ENCODE measurements at places on chromosomes 2 and 18. TPM values are rescaled to one million over a fixed set of nuclear protein-coding genes. Genes with fewer than 3 reads are reported as not detected.

LONRF2 gene
- 14.2 TPM for total RNA-seq

PKP4 gene
- 36.3 TPM for total RNA-seq

KCNIP3 gene
- total RNA-seq, result 2.9 TPM

CAVIN2 gene
- total RNA-seq, result 10.9 TPM

GGCX gene
- 48.1 TPM for total RNA-seq

ASIC4 gene
- total RNA-seq, result not detected

ABCG8 gene
- not detected for total RNA-seq

TMEM178A gene
- 4.9 TPM for total RNA-seq

SLC9A2 gene
- 1.0 TPM for total RNA-seq

GKN2 gene
- total RNA-seq, result not detected

CNGA3 gene
- total RNA-seq, result 1.3 TPM

DAW1 gene
- total RNA-seq, result not detected

TMEM247 gene
- total RNA-seq, result not detected

ACMSD gene
- total RNA-seq, result not detected

ANKRD62 gene
- total RNA-seq, result 13.0 TPM

KANSL1L gene
- total RNA-seq, result 26.5 TPM

PHLPP1 gene
- 20.8 TPM for total RNA-seq

UGT1A5 gene
- not detected for total RNA-seq

CFC1 gene
- total RNA-seq, result 16.1 TPM

KCNF1 gene
- not detected for total RNA-seq

TEKT4 gene
- total RNA-seq, result not detected

REG3A gene
- 831 TPM for total RNA-seq

PLA2R1 gene
- total RNA-seq, result 2.1 TPM

TMEM214 gene
- total RNA-seq, result 59.9 TPM

ESPNL gene
- not detected for total RNA-seq

ITGB6 gene
- total RNA-seq, result 5.3 TPM

ALPP gene
- total RNA-seq, result 0.52 TPM

GPR17 gene
- not detected for total RNA-seq

FSIP2 gene
- 3.1 TPM for total RNA-seq

PROKR1 gene
- total RNA-seq, result not detected
